ENCODE measurements at places on chromosomes 11 and 22.

DNA sequence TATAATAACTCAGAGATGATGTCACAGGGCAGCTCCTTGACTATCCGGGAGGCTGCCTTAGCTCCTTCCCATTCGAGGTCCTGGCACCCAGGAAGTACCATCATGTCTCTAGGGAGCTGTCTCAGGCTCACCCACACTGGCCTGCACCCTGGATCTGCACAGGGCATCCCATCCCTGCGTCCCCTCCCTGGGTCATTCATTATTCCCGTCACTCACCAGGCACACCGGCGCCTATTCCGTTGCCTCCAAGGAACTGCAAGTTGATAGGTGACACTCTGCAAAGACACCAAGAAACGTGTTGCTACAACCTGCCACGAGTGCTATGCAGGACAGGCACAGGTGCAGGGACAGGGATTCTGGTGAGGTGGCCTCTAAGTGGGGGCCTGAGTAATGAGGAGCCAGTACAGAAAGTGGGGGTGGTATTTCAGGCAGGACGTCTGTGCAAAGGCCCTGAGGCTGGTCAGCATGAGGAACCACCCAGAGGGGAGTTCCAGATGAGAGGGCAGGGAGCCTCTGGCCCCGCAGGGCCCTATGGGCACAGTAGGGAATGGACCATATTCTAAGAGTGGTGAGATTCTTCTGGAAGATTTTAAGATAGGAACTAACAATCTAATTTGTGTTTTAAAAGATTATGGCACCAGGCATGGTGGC lies 71.6 kb upstream of the SHANK2 start:
- no peak for DNase-seq

DNA sequence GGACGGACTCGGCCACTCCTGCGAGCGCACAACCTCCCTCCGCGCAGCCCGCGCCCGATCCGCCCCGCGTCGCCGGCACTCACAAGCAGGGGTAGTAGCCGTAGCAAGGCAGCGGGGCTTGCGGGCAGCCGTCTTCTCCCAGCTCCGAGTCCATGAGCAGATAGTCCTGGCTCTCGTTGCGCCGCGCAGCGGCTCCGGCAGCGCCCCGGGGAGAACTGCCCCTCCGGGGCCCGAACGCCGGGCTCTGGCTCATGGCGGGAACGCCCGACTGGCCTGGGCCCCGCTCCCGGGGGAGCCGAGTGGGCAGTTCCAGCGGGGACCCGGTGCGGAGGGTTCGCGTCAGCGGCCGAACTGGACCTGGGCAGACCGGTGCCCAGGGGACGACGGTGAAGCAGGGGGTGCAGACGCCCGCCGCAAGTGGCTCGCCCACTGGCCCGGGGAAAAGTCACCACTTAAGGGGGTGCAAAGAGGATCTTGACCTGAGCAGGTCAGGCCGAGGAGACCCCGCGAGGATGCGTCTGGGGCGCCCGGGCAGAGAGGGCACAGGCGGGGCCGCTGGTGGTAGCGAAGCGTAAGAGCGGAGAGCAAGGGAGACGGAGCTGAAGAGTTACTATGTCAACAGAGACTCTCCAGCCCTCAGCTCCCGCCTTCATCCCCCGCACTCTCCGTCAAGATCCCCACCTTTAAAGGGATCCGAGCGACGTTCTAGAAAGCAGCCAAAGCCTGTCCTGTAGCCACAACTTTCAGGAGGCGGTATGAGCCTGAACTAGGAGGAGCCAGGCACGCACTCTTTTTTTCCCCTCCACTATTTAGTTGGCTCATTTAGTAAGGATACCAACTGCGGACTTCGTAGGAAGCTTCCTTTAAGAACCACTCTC lies at the start of gene TRPC6:
TRPC6 (minus strand) TSS at position 757 of the 878 bp plus-strand sequence; CDS start at position 253, 504 bp downstream.
- DNase-seq: no peak

DNA sequence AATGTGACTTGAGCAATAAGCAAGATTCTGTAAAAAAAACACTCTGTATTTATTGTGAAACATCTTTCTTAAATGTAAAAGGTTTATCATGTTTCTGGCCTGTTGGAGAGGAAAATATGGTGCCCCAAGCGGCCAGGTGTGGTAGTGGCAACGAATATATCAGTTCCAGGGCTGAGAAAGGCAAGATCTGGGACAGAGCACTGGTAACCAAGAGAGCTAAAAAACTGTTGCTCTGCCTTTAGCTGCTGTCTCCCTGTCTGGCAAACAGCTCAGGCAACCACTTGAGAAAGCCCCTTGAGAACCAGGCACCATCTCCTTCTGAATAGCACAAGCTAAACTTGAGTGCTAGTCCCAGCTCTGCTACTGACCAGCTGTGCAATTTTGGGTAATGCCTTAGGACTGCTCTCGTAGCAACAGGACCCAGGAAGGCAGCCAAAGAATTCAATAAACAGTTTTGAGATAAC lies 129.9 kb downstream of the KCNC1 start:
- DNase-seq: no peak

GRCh38 chr11:11717064-11717725 lies 95.4 kb upstream of the GALNT18 start:
- no peak for DNase-seq

DNA sequence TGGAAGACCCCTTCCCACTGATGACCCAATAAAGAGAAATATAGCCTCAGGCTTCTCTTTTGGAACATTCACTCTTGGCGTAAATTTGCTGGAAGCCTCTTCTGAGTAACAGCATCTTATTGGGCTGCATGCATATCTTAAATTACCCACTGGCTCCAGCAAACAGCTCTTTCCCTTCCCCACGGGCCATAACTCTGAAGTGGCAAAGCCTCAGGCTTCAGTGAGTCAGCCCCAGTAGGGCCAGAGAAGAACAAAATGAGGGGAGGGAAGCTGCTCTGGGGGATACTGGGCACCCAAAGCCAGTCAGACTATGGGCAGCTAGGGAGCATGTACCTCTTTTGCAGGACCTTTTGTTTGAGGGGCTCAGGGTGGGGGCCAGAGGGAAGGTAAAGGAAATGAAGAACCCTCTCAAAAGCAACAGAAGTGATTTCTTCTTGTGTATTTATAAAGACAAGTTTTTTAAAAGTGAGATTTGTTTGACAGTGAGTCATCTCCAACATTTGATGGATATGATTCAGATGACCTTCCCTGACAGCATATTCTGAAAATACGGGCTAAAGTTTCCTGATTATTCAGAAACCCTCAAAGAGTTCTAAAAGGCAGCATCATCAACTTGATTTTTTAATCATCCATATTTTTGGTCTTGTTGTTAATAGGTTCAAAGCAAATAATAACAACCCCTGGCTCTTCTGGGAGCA lies 203.4 kb downstream of the KIF18A start:
- no peak for DNase-seq

GRCh38 chr11:112160091-112160848 lies 3.6 kb downstream of the IL18 start:
- DNase-seq: no peak

DNA sequence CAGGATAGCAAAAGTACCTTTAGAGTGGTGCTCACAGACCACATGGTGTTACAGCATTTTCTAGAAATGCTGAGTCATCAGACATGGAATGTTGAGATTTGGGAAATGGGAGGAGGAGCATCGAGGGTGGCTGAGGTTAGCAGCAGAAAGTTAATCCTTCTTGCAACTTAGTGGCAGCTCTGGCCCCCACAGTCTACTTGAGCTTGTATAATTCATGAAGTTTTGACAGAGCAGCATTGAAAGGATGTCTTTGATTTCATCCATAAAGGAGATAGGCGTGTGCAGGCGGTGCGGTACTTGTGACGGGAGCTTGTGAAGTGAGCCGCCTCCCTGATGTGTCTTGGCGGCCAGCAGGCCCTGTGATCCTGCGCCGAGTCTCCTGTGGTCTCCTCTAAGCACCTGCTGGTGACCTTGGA lies 330.5 kb downstream of the TBC1D22A start:
- no peak for DNase-seq

DNA sequence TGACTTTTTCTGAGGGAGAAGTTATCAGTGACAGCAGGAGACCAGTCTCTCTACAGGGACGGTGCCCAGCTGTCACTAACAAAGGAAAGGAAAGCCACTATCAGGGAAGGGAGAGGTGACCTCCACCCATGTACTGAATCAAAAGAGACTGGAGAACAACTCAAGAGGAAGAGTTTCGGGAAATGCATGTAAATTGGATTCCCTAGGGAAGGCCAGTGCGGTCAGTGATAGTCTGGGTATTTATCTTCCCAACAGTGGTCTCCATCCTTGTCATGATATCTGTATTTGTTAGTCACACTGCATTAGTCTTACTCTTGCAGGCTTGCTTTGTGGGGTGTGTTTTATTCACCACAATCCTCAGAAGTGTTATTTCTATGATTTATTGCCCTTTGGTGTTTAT lies 193.4 kb upstream of the KIRREL3 start:
- DNase-seq: no peak

GRCh38 chr22:19522190-19522880 lies 1.9 kb downstream of the CLDN5 start:
- no peak for DNase-seq

DNA sequence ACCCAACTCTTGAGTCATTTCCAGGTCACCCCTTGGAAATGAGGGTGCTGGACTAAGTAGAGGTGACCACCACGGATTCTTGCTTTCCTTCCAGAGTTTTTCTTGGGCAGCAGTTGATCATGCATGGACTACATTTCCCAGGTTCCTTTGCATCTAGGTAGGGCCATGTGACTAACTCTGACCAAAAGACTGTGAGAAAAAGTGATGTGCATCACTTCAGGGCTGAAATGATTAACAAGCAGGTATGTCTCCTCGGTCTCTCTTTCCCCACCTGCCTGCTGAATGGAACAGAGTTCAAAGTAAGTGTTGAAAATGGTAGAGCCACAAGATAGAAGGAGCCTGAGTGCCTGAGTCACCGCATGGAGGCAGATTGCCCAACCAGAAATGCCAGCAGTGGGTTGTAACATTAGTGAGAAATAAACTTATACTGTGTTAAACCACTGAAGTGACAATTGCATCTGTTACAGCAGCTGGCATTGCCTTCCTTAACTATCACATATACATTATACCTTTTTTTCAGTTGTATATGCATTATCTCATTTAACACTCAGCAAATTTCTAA lies 113.5 kb downstream of the MN1 start:
- no peak for DNase-seq
